ENCODE measurements at places on chromosomes 4 and X.

GRCh38 chrX:44332437-44332836 is 11.0 kb downstream of the EFHC2 start:
- peak; percentile 26 for DNase-seq

GRCh38 chrX:1103360-1103759 is 109.1 kb downstream of the CRLF2 start:
- no peak for DNase-seq

GRCh38 chrX:19072372-19072771 is 49.9 kb downstream of the ADGRG2 start:
- DNase-seq: no peak

GRCh38 chr4:99945718-99946355 is 581 bp downstream of the DNAJB14 start:
- no peak for DNase-seq

GRCh38 chrX:110836982-110837381 is 41.4 kb upstream of the CHRDL1 start:
- DNase-seq: peak; percentile 54

All from ELF-1 (cell line).